ENCODE measurements at places on chromosomes 5 and 9.

GRCh38 chr9:134966270-134966669 is 48.6 kb upstream of the FCN1 start:
- DNase-seq, result no peak

DNA sequence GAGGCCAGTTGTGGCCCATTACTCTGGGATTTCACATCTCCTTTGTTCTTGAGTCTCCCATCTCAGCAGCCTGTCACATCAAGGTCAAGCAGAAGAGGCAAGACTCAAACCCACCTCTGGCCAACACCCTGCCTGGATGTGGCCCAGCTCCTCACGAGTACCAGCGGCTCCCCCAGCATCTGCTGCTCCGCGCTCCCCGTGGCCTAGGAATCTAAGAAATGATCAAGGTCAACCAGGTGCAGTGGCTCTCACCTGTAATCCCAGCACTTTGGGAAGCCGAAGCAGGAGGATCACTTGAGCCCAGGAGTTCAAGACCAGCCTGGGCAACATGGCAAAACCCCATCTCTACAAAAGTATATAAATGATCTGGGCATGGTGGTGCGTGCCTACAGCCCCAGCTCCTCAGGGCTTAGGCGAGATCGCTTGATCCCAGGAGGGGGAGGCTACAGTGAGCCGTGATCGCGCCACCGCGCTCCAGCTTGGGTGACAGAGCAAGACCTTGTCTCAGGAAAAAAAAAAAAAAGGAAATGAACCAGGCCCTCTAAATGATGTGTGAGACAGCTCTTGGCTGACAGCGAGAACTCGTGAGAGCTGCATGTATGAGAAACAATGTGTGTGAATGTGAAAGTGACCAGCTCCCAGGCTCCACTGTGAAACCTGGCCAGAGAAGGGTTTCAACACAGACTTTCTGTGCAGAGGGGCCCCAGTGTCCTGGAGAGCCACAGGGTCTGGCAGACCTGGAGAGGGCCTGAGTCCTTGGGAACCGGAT is 61.6 kb upstream of the ANGPTL2 start:
- DNase-seq, result no peak

DNA sequence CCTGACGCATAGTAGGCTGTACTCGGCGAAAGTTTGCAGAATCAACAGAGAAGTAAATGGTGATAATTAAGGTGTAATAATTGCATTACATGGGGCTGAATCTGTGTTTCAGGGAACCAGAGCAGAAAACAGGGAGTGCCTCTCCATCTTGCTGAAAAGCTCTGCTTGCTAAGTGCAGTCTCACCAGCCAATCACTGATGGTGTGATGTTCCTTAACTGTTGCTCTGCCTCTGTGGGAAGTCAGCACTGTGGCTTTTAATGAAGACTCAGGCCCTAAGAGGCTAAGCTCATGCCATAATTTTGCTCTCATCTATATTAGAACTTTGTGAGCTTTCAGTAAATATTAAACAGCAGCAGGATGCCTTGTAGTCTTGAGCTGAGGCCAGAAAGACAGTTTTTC is 4.5 kb downstream of the PHF24 start:
- no peak for DNase-seq

GRCh38 chr5:35246411-35246810 is 16.1 kb upstream of the PRLR start:
- DNase-seq, result no peak

- no peak for DNase-seq
Observed at GRCh38 chr5:86542532-86542931, 75.2 kb upstream of the COX7C start.

GRCh38 chr9:94068257-94068656 is 16.0 kb upstream of the PTPDC1 start:
- DNase-seq, result no peak

GRCh38 chr5:16596581-16596940 is 20.2 kb downstream of the RETREG1 start:
- DNase-seq, result no peak

GRCh38 chr5:137486707-137487106 is 12.4 kb downstream of the SPOCK1 start:
- DNase-seq, result no peak

- DNase-seq, result no peak
Observed at GRCh38 chr5:912280-913091, 19.8 kb downstream of the TRIP13 start.

- DNase-seq, result no peak
Observed at GRCh38 chr9:87137718-87138117, 190.4 kb upstream of the GAS1 start.

GRCh38 chr9:16986556-16986955 is 116.1 kb upstream of the BNC2 start:
- no peak for DNase-seq

- no peak for DNase-seq
Observed at GRCh38 chr5:56910210-56910965, 992 bp downstream of the SETD9 start.

- DNase-seq, result peak; percentile 23
Observed at GRCh38 chr9:128643519-128644300, 12.9 kb downstream of the DYNC2I2 start.

GRCh38 chr9:91857291-91858212 is 92.5 kb downstream of the ROR2 start:
- no peak for DNase-seq

- DNase-seq, result no peak
Observed at GRCh38 chr9:74275872-74276508, 221.1 kb upstream of the RORB start.

DNA sequence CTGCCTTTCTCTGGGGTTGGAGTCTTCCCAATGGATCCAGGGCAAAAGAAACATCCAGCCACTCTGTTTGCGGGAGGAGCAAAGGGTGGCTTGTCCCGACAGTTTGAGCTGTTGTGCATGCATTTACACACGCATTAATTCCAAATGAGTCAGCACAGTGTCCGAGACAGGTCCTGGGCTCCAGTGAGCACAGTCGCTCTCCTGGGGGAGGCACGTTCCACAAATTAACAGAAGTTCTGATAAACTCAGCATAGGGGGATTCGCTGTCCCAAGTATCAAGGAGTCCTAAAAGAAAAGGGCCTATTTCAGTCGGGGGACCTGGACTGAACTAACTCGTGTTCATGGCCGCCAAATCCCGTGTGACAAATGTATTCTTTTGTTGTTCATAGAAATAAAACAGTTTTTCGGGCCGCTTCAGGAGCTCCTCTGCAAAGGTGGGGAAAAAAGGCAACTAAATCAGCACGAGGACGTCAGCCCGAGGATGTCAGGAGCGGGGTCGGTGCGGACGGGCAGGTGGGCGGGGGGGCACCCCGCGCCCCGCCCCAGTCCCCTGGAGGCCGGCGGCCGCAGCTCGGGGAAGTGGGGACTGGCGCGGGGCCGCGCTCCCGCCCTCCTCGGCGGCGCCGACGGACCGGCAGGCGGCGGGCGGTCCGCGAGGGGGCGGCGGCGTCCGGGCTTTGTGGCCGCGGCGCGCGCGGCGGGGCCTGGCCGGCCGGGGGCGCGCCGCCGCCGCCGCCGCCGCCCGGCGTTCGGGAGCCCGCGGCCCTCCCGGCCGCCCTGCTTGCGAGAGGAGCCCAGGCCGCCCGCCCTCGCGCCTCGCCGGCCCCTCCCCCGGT is at the start of gene MSANTD3:
Gene MSANTD3, plus strand, starts transcription at position 614 of the 836 bp plus-strand sequence. CDS start 14,796 bp downstream, outside the sequence.
- DNase-seq, result peak; percentile 49

- DNase-seq, result no peak
Observed at GRCh38 chr9:107933516-107933915, 443.9 kb upstream of the KLF4 start.

DNA sequence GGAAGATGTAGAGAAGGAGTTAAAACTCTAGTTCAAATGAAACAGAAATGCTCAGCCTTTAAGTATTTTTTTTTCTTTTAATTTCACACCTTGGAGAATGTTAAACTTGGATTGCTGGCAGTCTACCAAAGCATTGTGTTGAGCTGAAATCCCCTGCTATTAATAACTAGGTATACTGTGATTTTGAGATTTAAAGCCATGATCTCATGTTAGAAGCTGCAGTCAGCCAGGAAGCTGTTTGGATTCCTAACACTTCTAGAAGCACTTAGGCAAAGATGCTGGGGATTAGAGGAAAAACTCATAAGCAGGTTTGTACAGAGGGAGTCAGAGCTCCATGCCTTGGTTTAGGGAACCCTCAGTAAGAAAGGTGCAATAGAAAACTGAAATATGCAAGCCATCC is 141.4 kb downstream of the KIF4B start:
- no peak for DNase-seq

GRCh38 chr5:36654564-36654963 is 48.2 kb downstream of the SLC1A3 start:
- no peak for DNase-seq

GRCh38 chr9:124632077-124632621 is 125.0 kb upstream of the NR5A1 start:
- no peak for DNase-seq

Measured in hematopoietic multipotent progenitor cell treated with erythropoietin and hydrocortisone succinate and interleukin-3 and kit ligand, for 15 days (in vitro differentiated cells).